Activated naive CD4-positive, alpha-beta T cell treated with anti-CD3 and anti-CD28 coated beads, Interleukin-2, amount 50 U/mL, for 72 hours (primary cell): ENCODE measurements at places on chromosomes 5 and 9.

DNA sequence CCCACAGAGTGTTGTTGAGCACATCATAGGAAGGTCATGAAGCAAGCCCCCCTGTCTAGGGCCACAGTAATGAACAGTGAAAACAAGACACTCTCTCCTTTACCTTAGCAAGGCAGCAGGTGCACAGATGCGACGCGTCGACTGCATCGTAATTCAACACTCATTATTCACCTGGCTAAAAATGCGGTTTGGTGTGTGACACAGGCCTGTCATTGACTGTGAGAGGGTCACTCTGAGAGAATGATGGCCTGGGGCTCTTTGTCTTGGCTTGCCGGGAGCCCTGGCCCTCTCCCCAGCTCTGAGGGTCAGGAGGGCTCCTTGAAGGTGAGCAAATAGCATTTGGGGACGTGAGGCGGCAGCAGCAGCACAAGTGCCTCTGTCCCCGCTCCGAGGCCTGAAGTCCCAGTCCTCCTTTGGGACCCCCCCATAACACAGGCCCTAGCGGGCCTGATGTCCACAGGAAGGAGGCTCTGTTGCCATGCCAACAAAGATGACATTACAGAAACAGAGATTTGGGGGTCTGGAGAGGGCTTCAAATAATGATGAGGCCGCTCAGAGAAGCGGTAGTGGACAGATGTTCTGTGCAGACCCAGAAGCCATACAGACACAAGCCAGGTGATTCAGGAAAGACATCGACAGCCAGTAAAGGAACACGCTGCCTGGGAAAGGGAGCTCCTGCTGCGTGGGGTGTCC is 46.7 kb downstream of the SHB start:
- DNase-seq, result no peak

DNA sequence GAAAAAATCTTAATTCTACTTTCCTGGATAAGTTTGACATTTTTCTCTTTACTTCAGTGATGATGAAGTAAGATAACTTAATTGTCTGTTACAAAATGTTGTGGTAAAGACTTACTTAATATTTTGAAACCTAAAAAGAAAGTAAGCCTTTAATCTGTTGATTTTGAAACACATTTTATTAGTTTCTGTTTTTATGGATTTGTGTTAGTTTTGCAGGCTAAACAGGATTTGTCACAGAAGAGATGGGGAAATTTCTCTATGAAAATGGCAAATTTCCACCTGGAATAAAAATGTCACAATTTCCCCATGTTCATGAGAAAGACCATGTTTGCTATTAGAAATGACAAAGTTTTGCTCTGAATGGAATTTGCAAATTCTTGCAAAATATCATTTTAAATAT is 237.1 kb downstream of the RFX3 start:
- no peak for DNase-seq

DNA sequence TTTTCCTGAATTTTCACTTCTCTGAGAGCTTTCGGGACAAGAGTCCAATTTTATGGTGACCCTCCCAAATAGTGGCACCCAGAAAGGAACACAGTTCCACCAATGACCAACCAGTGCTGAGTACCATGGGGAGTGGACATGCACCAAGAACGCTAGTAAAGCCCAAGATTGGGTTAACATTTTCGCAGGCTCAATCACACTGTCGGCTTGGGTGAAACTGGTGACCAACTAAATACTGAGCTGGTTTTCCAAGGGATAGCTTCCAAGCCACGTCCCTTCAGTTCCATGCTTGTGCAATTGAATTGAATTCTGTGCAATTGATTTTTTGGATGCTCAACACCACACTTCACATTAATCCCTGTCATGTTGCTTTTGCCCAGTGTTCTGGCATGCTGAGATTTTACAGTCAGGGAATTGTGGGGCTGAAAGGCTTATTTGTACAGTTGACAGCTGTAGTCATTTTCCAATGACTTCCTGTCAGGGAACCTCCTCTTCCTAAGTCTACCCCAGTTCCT is 37.6 kb upstream of the TRMT10B start:
- no peak for DNase-seq

- DNase-seq, result no peak
Measured at GRCh38 chr5:99063737-99064136, 134.9 kb upstream of the CHD1 start.

DNA sequence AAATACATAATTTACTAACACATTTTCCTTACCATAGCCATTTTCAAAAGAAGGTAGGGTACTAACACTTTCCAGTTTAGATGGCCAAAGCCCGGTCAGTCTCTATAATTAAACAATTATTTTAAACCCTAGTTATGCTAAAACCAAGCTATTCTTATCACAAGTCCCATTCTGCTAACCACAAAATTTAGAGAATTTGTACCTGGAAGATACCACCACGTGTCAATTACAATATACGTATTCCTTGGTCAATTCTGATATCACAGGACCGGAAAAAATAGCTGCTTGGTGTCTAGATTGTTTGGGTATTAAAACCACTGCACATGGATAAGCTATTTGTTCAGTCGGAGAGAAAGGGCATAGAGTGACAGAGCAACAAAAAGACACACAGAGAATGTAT is 18.9 kb upstream of the SKP1 start:
- no peak for DNase-seq

- no peak for DNase-seq
Measured at GRCh38 chr5:113984928-113985327, 376.9 kb upstream of the KCNN2 start.

GRCh38 chr9:6414247-6414641 is 1.2 kb downstream of the UHRF2 start:
- DNase-seq, result no peak

GRCh38 chr9:70081120-70081495 is 37.5 kb downstream of the MAMDC2 start:
- DNase-seq, result no peak

DNA sequence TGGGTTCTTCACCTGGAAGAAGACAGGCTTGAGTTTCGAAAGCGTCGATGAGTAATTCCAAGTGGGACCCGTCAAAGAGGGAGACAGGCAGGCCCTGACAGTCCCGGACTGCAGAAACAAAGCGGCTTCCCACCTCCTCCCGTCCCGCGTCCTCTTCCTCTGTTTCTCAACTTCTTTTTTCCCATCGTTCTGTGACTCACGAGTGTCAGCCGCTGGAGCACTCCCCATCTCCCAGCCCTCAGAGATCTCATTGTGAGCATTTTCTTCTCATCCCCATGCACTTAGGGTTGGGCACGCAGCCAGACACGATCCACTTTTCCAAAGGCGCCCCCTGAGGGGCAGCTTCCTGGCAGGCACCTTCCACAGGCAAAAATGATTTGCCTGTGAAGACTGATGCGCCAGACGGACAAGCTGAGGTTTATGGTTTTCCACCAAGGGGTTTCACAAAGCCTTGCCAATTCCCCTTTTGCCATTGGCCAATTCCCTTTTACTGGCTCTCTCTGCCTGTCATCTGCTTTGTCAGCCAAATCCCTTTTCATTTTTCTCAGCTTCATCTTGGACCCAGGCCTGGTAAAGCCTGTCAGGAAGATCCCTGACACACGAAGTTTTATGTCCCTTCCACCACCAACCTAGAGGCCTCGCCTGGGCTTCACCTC is 86.5 kb upstream of the ANKRD55 start:
- no peak for DNase-seq

- DNase-seq, result no peak
Measured at GRCh38 chr5:169296419-169297143, 4.4 kb downstream of the SLIT3 start.

DNA sequence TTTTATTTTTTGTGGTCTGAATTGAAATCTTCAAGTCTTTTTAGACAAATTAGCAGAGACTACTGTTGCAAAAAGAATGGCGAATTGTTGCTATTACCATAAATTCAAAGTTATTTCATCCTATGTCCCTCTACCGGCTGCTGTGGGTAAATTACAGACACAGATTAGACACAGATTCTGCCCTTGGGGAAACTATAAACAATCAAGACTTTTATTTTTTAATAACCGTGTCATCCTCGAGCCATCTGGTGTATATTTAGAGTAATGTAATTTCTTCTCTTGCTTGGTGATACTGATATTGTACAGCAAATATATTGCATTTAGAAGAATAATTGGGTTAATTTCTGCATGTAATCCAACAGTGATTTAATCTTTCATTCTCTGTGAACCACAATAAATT is 228.0 kb upstream of the ADAMTSL1 start:
- no peak for DNase-seq

GRCh38 chr5:122377026-122377425 is 65.0 kb downstream of the SNCAIP start:
- no peak for DNase-seq

- no peak for DNase-seq
Measured at GRCh38 chr5:119036101-119036762, 34.7 kb upstream of the DMXL1 start.

DNA sequence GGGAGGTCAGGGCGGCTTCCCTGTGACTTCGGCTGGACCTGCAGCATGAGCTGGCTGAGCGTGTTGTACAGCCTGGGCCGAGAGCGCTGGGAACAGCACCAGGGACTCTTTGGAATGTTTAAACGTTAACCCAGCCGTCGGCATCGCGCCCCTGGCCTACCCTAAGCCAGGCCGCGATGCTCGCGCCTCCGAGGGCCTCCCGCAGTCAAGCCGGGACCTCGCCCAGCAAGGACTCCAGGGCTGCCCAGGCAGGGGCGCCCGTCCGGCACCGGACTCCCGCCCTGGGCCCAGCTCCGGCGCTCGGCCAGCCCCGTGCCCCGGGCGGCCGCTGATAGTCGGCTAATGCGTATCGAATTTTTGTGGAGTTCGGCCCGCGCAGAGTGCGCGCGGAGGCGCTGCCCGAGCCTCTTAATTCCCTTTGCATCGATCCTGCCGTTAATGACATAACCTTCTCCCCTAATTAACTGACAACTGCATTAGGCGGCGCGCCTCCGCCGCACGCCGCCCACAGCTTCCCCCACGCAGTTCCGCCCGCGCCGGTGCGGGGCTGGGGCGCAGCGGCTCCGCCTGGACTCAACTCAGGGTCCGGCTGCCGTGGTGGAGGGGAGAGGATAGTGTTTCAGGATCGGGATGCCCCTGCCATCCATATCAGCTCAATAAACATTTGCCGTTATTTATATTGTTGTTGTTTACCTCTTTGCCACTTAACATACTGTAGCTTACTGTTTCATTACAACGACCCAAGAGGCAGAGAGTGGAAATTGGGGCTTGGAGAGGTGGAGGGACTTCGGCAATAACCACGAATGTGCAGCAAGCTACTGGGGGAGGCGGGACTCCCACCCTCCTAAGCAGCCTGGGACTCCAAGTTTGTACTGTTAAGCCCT is 28.8 kb upstream of the CDC23 start:
- peak; percentile 5 for DNase-seq

DNA sequence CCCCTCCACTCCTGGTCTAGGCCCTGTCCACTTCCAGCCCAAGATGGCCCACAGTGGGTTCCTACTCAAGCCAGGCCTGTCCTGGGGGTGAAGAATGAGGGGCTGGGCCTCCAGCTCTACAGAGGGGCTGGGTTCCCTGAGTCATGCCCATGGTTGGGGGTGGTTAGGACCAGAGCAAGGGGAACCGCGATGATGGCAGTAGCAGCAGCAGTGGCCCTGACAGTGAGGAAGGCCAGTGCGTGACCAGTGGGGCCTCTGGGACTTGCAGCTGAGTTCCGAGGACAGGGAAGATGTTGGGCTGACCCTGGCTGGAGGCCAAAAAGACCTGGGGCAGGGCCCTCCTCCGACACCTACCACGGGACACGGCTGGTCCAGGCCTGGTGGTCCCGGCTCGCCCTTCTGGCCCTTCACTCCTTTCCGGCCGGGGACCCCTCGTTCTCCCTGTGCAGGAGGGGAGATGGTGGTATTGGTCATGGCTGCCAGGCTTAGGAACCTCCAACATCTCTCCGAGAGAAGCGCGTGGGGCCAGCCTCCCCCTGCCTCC is 9.2 kb upstream of the PHYKPL start:
- DNase-seq, result no peak

- no peak for DNase-seq
Measured at GRCh38 chr5:154388842-154389241, 57.0 kb upstream of the SAP30L start.
